ENCODE measurements at places on chromosomes 12 and 14.

DNA sequence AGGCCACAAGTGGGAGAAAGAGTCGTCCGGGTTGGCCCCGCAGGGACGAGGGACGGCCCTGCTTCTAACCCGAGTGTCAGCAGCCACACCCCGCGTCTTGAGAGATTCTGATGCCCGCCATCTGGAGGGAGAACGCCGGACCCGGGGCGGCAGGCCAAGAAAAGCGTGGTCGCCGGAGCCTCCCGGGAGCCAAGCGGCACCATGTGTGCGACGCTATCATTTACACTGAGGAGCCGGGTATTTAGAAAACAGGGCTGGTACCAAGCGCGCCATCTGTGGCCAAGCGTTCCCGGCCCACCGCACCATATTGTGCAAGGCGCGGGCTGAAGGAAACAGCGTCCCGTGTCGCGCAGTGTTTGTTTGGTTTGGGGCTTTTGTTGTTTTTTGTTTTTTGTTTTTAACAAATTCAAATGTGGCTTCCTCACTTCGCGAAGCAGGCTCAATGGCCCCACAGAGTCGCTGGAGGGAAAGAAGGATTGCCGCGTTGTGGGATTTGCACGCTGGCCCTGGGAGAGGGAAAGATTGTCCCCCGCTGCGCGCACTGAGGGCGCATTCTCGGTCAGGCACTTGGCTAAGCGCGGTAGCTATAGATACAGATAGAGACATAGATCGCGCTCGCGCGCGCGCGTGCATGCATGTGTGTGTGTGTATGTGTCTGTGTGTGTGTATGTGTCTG, 153.8 kb downstream of the BCL11B start:
- DNase-seq: no peak

GRCh38 chr14:95006479-95006878, 150.8 kb downstream of the DICER1 start:
- DNase-seq: no peak

DNA sequence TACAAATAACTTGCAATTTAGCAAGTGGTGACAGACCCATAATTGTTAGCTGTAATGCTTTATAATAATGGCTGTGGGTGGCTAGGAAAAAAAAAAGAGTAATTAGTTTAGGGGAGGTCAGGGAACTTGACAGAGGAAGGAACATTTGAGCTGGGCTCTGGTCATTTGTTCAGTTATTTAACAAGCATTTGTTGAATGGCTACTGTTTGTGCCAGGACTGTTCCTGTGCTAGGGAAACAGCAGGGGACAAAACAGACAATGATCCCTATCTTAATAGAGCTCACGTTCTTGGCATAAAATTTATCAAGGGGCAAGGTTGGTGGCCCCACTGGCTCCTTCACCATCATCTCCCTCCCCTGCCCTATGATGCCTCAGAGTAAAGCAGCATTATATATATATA, 18.5 kb downstream of the CHST11 start:
- no peak for DNase-seq

- no peak for DNase-seq
Measured at GRCh38 chr12:111826992-111827391, 15.0 kb upstream of the MAPKAPK5 start.

- DNase-seq: no peak
Measured at GRCh38 chr12:25690996-25691864, 138.1 kb upstream of the LMNTD1 start.

DNA sequence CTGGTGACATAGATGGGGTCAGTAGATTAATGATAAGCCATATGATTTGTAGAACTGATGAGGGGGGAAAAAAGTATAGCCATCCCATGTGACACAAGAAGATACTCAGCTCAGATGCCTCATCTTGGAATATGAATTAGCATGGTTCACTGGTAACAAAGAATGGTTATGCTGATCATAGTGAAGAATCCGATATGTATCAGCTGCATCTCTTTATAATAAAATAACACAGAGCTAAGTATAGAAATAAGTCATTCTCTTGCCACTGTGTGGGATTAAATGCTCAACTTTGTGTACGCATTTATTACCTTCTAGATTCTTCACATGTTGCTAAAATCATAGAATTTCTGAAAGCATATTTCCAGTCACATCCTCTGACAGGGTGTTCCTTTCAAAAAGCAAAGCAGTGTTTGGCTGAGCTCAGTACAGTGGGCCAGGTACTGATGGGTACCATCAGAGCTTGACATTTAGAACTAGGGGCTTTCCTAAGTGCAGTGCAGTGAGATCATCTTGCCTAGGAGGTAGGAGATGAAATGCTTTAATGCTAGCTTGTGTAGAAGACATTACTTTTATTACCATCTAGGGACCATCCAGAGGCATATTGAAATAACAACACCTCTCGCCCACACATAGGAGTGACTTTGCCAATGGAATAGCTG, 256.2 kb downstream of the TMEM117 start:
- DNase-seq: no peak
